ENCODE measurements at places on chromosomes 5 and 9.

- DNase-seq, result no peak
These were observed 2.7 kb downstream of the SLC34A3 start for GRCh38 chr9:137233143-137233980.

DNA sequence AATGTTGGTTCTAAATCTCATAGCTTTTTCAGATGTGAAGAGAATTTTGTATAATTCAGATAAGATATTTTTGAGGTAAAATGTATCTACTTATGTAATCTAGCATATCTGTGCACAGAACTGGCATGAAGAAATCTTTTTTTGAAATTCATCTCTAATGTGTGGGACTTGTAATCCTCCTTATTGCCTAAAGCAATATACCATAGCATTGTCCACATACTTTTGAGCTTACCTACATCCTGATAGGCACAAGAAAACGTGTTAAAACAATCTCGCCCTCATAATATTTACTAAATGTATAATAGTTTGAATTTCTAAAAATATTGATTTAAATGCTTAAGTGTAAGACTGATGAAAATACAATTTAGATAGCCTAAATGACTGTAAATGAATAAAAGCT, 1686.5 kb upstream of the ACO1 start:
- no peak for DNase-seq

GRCh38 chr5:154271936-154272514, 81.5 kb downstream of the GALNT10 start:
- no peak for DNase-seq

GRCh38 chr5:85614489-85614888, 1003.3 kb upstream of the COX7C start:
- DNase-seq, result no peak

DNA sequence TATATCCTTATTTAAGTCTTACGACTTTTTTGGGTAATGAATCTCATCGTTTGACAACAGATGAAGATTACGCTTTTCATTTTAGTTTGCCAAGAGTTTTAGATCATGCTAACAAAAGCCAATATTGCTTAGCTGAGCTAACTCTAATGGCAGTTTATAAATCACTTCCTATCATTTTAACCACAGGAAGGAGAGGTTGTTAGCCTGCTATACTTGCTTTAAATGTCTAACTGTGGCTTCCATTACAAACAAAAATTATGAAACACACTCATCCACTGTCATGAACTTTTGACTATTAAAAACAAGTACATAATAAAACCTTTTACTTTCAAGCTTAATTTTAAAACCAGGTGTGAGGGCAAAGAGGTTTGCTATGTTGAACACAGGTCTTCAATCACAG, 53.7 kb upstream of the ANKH start:
- DNase-seq, result no peak

GRCh38 chr9:7984692-7985091, 185.1 kb upstream of the DMAC1 start:
- no peak for DNase-seq

GRCh38 chr9:91549177-91549576, 125.5 kb upstream of the NFIL3 start:
- DNase-seq, result no peak

- no peak for DNase-seq
These were observed 21.2 kb downstream of the LVRN start for GRCh38 chr5:115983519-115983918.

DNA sequence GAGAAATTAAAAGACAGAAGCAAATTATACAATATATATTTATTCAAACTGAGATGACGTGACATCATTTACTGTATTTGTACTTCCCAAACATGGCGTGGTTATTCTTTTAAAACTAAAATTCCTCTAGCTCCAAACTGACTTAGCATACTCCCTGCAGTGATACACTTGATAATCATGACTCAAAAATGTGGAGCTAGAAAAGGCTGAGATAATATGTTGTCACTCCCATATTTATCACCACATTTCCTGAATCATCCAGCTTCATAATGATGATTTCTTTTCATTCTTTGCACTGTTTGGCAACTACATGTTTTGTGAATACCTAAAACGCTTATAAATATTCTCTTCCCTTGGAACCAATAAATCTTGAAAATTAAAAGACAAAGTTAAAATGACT, 341.0 kb downstream of the EBF1 start:
- no peak for DNase-seq

DNA sequence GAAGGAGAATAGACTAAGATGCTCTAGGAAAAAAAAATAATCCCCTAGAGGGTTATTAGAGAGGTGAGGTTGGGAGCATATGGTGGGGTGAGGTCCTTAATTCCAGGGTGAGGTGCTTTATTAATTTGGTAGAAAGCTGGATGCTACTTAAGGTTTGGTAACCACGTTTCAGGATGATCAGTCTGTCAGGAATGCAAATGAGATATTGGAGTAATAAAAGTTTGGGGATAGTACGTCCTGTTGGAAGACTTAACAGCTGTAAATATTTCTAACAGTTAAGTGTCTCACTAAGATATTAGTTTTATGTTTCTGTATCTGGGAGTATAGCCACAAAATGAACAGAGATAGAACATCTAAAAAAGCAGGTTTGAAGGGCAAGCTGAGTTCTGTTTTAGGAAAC, 578.9 kb downstream of the CETN3 start:
- no peak for DNase-seq

DNA sequence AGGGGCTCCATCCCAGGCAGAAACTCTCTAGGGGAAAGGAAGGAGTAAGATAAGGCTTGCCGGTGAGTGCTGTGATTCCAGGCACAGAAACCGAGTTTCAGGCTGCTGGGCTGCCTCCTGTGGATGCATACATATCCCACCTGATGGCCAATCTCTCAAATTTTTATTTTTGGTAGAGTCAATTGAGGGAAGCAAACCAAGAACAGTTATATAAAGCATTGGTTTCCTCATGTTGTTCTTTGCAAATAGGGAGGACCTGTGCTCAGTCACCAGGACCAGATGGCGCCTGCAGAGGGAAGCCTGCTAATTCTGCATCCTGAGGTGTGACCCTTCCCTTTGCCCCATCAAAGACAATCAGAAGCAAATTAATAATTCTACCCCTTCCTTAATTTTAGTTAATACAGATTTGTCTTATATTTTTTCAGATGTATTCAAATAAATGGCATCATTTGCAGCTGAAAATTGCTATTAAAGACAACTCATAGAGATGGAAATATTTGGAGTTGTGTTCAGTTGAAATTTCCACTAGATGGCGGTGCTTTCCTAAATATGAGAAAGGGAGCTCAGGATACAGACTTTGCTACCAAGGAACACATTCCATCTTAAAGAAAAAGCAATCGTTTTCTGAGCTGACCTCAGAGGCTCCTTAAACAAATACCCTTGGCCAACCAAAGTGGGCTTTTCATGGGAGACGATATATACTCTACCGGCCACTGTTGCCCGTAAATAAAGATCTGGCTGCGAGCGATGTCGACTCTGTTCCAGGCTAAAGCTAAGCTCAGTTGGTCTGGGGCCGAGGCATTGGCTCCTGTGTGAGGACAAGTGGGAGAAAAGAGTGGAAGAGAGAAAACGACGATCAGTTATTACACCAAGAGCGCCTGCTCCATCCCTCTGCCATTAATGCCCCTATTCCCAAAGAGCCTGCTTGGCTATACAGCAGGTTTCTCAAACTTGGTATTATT, 225.7 kb upstream of the KLF9 start:
- peak; percentile 13 for DNase-seq

GRCh38 chr9:38339496-38339895, 53.0 kb upstream of the ALDH1B1 start:
- no peak for DNase-seq

DNA sequence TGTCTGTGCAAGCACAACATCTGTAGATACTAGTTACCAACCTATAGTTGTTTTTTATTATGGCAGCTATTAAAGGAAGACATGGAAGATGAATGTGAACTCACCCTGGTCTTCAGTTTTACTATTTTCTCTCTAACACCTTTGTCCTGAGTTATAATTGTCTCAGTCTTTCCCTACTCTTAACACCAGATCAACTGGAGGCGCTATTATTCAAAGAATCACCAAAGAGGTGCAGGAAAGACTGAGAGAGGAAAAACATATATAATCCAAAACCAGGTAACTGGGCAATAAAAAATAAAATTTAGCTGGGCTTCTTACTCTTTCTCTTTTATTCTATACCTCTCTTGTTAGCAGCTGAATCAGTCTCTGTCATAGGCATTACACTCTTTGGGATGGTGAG, 134.2 kb upstream of the C6 start:
- no peak for DNase-seq

GRCh38 chr5:157212307-157212706, 31.7 kb downstream of the ITK start:
- no peak for DNase-seq

All from CD4-positive, alpha-beta T cell treated with Interleukin-15 for 4 hours (primary cell).